ENCODE measurements at places on chromosomes 3 and 15.

DNA sequence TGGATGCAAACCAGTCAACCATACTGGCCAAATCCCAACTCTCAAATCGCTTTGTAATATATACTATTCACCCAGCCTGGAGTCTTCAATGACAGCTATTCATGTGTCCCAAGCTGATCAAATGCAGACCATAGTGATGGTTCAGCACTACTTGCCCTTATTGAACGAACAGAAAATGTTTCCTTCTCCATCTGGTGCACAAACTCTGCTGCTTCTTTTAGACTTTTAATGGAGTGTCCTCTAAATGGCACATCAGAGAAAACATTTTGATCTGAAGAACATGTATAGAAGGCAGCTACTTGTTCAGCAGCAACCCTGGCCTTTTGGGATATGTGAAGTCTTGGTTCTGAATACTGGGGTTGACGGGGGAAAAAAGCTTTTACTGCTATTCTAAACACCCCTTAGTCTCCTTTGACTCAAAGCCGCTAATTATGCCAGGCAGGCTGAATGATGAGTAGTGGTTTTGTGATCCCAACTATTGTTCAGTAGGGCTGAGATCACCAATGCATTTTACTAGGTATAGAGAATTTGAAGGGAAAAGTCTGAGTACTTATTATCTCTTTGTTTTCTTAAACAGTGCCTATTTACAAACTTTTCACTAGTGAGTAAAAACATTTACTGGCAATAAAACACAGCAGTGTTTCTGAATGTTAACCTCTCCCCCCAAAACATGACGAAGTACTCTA, 781.2 kb downstream of the ROBO1 start:
- DNase-seq: no peak

DNA sequence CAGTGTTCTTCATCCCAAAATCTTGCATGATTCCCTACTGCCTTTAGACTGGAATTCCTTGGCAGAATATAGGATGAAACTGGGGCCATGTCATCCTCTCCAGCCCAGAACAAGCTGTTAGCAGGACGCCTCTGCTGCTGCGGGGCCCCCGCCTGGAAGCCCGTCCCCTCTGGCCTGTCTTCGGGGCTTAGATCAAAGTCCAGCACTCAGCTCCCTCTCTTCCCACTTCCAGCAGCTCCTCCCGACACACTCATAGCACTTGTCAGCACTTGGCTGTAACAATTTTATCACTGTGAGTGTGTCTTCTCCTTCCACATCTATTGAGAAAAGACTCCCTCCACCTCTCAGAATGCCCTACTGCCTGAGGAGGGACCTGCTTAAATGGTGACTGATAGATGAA, 112.0 kb upstream of the HACD2 start:
- DNase-seq: no peak

DNA sequence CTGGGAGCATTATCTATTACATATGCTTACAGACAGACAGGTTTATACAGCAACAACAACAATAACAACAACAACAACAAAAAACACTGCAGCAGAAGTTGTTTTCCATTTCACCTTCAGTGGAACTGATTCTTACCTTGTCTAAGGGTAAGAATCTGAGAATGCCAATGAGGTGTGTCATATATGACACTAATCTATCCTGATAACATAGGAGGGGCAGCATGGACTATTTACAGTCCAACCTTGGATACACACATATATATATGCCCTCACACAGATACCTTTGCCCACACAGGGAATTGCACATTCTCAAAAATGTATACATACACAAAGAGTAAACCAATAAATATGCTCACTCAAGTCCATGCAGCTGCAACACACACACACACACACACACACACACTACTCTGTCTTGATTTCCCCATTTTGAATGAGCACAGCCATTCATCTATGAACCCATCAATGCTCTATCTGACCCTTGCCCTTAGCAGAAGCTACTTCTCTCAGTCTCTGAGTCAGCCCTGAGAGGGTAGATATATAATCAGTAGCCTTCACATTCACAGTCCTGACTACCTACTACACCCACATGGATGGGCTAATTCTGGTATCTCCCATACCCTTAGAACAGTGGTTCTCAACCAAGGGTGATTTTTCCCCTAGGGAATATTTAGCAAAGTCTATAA, 9.7 kb upstream of the TRANK1 start:
- DNase-seq: no peak

DNA sequence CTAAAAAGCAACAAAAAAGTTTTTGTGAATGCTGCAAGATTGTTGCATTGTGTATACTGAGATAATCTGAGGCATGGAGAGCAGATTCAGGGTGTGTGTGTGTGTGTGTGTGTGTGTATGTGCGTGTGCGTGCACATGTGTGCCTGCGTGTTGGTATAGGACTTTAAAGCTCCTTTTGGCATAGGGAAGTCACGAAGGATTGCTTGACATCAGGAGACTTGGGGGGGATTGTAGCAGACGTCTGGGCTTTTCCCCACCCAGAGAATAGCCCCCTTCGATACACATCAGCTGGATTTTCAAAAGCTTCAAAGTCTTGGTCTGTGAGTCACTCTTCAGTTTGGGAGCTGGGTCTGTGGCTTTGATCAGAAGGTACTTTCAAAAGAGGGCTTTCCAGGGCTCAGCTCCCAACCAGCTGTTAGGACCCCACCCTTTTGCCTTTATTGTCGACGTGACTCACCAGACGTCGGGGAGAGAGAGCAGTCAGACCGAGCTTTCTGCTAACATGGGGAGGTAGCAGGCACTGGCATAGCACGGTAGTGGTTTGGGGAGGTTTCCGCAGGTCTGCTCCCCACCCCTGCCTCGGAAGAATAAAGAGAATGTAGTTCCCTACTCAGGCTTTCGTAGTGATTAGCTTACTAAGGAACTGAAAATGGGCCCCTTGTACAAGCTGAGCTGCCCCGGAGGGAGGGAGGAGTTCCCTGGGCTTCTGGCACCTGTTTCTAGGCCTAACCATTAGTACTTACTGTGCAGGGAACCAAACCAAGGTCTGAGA, 4.7 kb downstream of the BHLHE40 start:
- DNase-seq: no peak

- DNase-seq: no peak
These were observed 125.3 kb upstream of the SKOR1 start for GRCh38 chr15:67700023-67700422.

GRCh38 chr3:149224736-149225594, 3.3 kb upstream of the CP start:
- DNase-seq: no peak

DNA sequence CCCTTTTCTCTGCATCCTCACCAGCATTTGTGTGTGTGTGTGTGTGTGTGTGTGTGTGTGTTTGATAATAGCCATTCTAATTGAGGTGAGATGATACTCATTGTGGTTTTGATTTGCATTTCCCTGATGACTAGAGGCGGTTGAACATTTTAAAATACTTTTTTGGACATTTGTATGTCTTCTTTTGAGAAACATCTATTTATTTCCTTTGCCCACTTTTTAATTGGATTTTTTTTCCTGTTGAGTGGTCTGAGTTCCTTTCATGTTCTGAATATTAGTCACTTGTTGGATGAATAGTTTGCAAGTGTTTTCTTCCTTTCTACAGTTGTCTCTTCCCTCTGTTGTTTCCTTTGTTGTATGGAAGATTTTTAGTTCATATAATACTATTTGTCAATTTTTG, 54.3 kb upstream of the THSD4 start:
- no peak for DNase-seq

DNA sequence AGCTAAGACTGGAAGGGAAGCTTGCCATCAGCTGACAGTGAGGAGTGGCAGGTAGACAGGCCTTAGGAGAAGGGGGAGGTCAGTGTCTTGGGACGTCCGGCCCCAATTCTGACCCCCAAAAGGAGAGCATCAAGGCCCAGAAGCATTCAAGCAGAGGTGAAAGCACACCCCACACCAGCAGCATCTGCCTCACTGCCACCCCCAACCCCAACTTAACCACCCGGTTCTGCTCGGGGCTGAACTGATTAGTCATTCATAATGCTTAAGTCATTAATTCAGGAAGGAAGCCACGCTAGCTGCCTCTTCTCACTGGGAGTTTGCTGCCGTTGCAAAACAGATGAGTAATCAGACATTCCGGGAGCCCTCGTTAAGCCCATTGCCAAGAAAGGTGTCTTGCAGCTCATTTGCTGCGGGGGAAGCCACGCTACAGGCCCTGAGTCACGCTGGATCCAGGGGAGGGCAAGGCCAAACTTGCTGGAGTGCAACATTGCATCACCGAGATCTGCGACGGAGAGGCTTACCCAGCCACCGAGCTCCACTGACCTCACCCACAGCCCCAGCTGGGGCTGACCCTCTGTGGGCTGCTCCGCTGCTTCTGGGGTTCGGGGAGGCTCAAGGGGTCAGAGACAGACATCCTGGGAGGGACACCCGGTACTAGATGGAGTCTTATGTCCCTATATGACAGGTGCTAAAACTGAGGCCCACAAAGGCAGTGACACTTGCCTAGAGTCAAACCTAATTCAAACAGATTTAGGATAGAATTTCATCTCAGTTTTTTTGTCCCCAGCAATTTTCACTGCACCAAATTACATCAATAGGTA, 46.4 kb upstream of the HES1 start:
- DNase-seq: no peak

DNA sequence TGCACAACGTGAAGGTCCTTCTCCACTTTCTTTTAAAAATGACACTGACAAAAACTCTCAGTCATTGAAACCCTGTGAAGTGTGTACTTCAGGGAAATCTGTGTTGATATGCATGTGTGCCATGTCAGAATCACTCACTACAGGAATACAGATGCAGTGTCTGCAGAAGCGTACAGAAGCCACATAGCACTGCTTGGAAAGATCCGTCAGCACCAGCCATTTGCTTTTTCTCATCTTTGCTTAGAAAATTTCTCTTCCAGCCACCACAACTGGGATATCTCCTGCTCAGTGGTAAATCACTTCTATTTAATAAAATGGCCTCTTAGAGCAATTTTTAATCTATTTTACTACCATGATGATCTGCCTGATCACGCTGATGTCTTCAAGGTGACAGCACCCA, 91.3 kb upstream of the ARHGEF26 start:
- DNase-seq: no peak

GRCh38 chr3:64331605-64332004, 106.3 kb upstream of the PRICKLE2 start:
- DNase-seq: no peak

DNA sequence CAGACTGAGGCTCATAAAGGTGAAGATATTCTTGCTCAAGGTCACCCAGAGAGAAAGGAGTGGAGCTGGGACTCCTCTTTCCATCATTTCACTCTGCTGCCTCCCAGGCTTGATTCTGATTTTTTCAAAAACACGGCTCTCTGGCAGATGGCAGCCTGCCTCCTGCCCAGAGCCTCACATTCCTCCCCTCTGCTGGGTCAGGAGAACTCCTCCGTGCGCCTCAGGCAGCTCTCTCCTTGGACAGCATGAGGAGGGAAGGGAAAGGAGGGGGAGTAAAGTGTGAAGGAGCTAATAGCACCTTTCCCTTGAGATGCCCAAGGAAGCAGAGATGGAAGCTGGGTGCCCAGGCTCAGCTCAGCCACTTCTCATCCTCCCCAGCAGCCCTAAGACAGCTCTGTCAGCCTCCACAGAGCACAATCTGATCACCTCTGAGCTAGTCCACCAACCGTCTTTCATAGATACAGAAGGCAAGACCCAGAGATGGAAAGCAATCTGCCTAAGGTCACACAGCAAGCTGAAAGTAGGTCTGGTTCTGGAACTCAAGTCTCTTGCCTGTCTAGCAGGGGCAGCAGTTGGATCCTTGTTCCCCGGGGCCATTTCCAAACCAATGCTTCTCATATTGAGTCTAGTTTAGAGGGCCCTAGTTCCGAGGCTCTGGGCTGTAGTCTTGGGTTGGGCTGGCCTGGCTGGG, 3.5 kb downstream of the RLBP1 start:
- no peak for DNase-seq

- peak; percentile 33 for DNase-seq
These were observed 187.1 kb upstream of the DNAJC19 start for GRCh38 chr3:181176601-181177000.

- DNase-seq: no peak
These were observed 108.8 kb downstream of the TOP2B start for GRCh38 chr3:25555695-25556437.

DNA sequence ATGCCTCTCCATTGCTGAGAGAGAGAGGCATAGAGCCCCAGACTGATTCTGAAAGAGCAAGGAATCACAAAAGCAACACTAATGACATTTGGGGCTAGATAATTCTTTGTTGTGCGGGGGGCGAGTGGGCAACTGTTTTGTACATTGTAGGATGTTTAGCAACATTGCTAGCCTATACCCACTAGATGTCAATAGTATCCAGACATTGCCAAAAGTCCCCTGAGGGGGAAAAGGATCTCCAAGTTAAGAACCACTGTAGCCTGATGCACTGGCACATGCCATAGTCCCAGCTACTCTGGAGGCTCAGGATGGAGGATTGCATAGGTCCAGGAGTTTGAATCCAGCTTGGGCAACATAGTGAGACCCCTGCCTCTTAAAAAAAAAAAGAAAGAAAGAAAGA, 22.8 kb upstream of the GOLM2 start:
- DNase-seq: no peak

- DNase-seq: no peak
These were observed at the start of gene HTR3C for GRCh38 chr3:184052767-184053166. Gene HTR3C, plus strand, starts transcription at chr3:184053047. Its CDS starts 34 bp downstream, at chr3:184053081.

GRCh38 chr3:26259176-26259575, 363.4 kb upstream of the LRRC3B start:
- no peak for DNase-seq

- DNase-seq: no peak
These were observed 965.8 kb downstream of the ROBO1 start for GRCh38 chr3:78801926-78802561.

GRCh38 chr3:129688271-129688895, 81.9 kb upstream of the PLXND1 start:
- no peak for DNase-seq

GRCh38 chr3:67037615-67038014, 39.5 kb downstream of the KBTBD8 start:
- DNase-seq: no peak

- DNase-seq: no peak
These were observed 66.4 kb downstream of the RHCG start for GRCh38 chr15:89429986-89430385.

GRCh38 chr3:16770021-16770420, 114.7 kb upstream of the PLCL2 start:
- no peak for DNase-seq

- no peak for DNase-seq
These were observed 26.7 kb upstream of the OR5K4 start for GRCh38 chr3:98326945-98327344.

Measured in left renal pelvis (tissue), 4 donors.